Stimulated activated CD4-positive, alpha-beta T cell treated with anti-CD3 and anti-CD28 coated beads, Interleukin-12 subunit alpha, Interleukin-12 subunit beta, amount 100 ng/mL, for 48 hours (primary cell): ENCODE measurements at places on chromosomes 7 and 10.

DNA sequence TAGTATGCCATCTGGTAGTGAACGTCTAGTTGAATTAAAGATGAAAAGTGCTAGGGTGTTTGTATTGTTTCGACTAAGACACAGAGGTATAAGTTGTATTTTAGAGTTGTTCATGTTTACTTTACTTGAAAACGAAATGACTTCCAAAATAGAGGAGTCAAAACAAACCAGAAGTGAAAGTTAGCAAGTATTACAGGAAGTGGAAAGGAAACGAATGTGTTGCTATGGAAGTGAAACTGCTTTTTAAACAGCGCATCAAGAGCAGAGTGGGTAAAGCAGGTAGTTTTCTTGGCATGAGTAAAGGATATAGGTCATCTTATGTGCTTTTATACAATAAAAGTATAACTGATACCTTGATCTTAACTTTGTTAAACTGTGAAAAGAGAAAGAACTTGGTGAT, 20.0 kb upstream of the GALNTL5 start:
- no peak for DNase-seq

- DNase-seq, result no peak
Measured at GRCh38 chr10:15796762-15797161, 63.5 kb downstream of the MINDY3 start.

- no peak for DNase-seq
Measured at GRCh38 chr7:34153656-34154270, 248.4 kb downstream of the BMPER start.

DNA sequence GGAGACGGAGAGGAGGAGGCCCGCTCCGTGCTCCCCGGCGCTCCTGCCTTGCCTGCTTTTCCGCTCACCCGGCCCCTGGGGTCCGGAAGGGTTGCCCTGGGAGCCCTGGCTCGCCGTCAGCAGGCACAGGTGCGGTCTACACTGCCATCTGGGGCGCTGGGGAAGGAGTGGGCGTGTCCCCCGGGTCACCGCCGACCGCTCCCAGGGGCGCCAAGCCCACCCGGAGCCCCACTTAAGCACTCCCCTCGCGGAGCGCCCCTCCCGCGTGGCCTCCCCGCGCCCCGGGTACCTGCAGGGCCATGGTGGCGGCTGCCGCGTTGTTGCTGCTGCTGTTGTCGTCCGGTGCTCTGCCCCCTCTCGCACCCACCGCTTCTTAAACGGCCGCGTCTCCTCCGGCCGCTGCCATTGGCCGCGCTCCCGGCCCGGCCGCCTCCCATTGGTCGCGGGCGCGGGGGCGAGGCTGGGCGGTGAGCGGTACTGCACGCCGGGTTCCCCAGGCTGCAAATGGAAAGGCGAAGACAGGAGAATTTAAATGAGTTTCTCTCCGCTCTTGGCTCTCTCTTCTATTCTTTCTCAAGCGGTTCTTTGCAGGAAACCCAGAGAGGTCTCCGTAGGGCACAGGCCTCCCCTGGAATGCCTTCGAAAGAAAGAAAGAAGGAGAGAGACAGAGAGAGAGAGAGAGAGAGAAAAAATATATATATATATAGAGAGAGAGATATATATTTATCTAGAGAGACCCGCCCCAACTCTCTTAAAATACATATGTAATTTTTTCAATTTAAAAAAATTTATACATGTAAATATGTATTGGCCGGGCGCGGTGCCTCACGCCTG, at the start of gene ACBD7:
TSS of gene ACBD7 (minus strand) at position 349 of the 834 bp plus-strand sequence. CDS start at position 301, 48 bp downstream.
- DNase-seq, result peak; percentile 80

DNA sequence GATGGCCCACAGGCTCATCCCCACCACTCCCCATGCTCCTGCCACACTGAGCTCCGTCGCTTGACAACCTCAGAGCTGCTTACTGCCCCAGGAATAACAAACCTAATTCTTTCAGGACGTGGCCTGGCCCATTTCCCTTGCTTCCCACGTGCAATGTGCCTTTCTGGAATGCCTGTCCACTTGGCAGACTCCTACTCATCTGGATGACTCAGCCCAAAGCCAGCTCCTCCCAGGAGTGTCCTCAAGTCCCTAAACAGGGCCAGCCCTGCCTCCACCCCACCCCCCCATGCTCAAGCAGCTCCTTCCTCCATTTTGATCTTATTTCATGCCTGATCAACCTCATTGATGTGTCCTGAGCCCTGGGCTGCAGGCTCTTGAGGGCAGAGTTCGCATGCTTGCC, 164.9 kb upstream of the RNF32 start:
- no peak for DNase-seq

DNA sequence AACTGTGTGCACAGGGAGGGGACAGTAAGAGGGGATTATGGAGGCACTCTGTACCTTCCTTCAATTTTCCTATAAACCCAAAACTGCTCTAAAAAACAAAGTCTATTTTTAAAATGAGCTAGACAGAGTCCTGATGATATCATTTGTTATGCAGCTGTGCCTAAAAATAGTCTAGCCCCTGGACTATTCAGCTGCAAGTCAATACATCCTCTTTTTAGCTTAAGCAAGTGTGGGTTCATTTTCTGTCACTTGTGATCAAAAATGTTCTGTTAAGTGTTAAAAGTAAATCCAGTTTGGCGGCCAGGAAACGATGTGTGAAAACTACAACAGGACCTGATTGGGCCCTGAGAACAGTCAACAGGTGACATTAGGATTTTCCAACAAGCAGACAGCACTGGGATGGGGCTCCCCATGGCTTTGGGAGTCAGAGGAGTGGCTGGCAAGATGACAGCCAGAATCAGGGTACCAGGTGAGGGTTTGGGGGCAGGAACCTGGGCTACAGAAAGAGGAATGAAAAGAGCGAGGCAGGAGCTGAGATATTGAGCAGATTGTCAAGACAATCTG, 33.9 kb downstream of the FAM107B start:
- DNase-seq, result no peak

DNA sequence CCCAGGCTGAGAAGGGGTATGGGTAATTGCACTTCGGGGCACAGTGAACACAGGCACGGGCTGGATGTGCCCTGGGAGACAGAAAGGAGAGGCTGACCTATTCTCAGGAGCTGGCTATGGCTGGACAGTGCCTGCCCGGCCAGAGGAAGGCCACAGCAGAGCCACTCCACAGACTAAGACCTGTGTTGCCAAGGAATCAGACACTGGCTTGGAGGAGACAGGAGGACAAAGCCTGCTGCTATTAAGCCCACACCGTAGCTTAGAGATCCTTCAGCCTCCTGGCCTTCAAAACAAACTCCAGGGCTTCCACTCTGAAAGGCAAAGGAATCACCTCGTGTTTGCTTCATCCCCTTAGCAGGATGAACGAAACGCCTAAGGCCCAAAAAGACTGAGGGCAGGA, 82.2 kb downstream of the ALOX5 start:
- DNase-seq, result no peak
